ENCODE measurements at places on chromosomes 12 and 14.

DNA sequence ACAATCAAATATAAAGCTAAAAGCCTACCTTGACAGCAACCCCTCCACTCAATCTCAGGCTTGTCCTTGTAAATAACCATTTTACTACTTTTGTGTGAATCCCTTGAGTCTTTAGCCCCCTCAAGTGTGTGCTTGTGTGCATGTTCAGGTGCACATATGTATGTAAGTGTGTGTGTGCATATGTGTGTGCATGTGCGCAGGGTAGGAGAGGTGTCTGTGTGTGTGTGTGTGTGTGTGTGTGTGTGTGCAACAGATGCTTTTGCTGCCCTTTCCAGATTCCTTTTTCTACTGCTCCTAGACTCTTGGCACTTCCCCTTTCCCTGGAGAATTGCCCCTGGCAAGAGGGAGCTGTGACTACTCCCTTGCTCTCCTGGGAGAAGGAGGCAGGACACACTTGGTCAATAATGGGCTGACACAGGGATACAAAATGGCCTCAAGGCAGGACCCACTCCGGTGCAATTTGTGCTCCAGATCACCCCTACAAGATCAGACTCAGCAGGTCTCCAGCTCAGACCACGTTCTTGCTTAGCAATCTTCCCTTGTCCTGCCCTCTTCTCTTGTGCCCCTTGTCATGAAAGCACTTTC is 73.4 kb downstream of the IFNG start:
- no peak for DNase-seq

- DNase-seq: no peak
These were observed 15.4 kb upstream of the PPM1H start for GRCh38 chr12:62950317-62950716.

GRCh38 chr14:99516871-99517642 is 35.8 kb downstream of the CCNK start:
- no peak for DNase-seq

DNA sequence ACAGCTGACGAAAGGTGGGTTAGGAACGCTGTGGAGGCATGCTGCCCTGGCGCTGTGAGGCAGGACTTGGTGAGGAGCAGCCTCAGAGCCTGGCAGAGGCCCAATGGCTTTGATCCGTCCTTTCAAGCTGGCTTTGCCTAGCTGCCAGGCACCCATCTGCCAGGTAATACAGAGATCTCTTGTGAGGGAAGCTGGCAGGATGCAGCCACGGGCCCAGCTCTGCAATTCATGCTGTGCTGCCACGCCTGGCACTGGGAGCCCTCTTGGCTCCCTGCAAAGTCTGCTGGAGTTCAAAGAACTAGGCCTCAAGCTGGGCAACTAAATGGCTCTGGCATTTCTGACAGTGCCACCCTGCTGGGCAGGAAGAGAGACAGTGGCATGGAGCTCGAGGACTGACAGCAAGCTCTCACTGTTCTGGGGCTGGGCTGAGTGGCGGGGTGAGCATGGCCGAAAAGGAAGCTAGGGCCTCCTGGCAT is 18.7 kb downstream of the IQSEC3 start:
- no peak for DNase-seq

GRCh38 chr14:96352708-96353107 is 10.4 kb downstream of the ATG2B start:
- DNase-seq: no peak

DNA sequence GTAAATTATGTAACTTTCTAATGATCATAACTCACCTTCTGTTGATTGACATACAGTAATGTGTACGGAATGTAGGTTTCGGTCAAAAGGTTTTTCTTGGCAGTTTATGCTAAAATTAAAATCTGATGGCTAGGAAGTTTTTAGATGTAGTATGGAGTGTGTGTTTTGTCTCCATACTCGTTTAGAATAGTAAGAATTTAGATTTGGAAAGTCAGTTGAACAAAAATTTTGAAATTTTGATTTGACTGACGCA is 859 bp downstream of the PALS1 start:
- DNase-seq: no peak

- no peak for DNase-seq
These were observed 20.9 kb downstream of the SYT1 start for GRCh38 chr12:78885466-78885865.

DNA sequence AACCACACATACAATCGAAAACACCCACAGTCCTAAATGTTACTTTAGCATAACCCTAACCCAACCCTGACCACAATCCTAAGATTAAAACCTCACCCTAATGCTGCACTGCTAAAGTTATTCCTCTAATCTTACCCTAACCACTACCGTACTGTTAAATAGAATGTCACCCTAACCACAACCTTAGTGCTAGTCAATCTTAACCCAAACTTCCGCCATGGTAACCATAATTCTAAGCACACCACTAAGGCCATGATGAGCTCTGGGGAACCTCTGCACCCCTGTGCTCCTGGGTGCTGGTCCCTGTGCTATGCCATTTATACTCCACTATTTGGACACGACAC is 38.0 kb downstream of the LTBP2 start:
- DNase-seq: no peak

DNA sequence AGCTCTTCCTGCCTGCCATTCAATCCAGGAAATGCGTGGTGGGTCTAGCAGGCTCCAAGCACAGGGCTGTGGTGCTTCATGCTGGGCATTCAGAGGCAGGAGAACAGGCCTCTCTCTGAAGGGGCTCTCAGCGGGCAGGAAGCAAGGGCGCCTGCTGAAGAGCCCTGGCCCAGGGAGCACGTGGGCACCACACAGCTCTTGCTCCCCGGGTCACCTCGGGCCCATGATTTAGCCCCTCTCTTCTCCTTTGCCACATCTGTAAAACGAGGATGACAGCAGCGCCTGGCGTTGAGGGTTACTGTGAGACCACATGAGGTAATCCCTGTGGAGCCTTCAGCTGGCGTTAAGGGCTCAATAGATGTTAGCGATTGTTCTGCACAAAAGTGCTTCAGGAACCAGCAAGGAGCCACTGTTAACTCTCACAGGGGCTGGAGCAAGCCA is 37.6 kb upstream of the SPTLC2 start:
- no peak for DNase-seq

GRCh38 chr12:2622460-2622859 is 172.3 kb upstream of the FKBP4 start:
- no peak for DNase-seq

DNA sequence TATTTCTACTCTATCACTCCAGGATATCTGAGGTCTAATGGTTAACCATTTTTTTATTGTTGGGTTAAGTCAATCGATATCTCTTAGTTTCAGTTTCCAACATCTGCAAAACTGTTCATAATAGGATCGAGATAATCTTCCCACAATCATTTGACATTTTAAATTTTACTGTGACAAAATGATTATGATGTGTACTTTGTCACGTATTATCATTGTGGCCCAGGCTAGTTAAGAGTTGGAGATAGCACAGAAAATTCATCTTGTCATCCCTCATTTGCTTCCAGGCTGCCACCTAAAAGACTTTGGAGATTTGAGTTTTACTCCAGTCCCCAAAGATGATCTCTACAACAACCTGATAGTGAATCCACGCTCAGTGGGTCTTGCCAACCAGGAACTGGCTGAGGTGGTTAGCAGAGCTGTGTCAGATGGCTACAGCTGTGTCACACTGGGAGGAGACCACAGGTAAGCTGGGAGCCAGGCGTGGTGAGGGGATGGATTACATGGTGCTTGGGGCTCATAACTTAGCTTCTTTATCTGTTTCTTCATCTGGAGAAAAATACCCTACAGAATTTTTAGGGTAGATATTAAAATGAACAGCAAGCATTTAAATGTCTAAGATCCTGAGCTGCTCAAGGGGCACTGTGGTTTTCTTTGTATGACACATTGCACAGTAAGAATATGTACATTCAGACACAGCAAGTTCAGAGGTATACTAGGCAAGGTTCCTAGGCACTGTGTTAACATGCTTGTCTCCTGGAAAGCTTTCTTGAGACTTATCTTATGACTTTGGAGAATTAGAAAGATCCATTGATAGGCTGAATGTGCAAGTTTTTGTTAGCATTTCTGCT is 22.4 kb downstream of the ARG2 start:
- DNase-seq: no peak

DNA sequence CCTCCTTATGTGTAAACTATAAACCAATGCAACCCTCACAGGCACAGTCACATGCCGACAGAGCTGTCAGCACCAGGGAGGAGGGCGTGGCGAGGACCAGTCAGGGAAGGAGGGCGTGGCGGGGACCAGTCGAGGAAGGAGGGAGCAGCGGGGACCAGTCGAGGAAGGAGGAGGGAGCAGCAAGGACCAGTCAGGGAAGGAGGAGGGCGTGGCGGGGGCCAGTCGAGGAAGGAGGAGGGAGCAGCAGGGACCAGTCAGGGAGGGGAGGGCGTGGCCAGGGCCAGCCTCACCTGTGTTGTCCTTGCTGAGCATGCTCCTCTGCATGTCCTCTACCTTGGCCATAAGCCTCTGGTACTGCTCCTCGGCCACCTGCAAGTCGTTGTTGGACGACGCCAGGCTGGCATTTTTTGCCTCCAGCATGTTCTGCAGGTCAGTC is 24.2 kb downstream of the GOLGA3 start:
- no peak for DNase-seq

GRCh38 chr12:64034901-64035576 is 187.1 kb downstream of the KICS2 start:
- DNase-seq: no peak

GRCh38 chr12:43428088-43428600 is 123.9 kb downstream of the ADAMTS20 start:
- DNase-seq: no peak

DNA sequence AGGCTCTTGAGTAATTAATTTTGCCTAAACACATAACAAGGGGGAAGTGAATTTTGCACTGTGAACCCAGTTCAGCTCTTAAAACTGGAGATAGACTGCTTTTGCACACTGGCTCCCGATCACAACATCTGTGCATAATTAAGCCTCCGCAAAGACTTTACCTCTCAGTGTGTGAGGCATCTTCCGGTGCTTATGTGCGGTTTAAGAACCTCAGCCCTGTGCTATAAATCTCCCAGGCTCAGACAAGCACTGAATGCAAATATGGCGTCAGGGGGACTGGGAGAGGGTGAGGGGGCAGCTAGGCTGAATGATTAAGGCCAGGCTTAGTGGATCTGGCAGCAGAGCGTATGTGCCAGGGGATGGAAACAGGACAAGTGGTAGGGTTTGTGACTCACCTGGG is 103.3 kb downstream of the ADCK1 start:
- DNase-seq: no peak

- no peak for DNase-seq
These were observed 89.8 kb upstream of the MAP1LC3B2 start for GRCh38 chr12:116469344-116469743.

DNA sequence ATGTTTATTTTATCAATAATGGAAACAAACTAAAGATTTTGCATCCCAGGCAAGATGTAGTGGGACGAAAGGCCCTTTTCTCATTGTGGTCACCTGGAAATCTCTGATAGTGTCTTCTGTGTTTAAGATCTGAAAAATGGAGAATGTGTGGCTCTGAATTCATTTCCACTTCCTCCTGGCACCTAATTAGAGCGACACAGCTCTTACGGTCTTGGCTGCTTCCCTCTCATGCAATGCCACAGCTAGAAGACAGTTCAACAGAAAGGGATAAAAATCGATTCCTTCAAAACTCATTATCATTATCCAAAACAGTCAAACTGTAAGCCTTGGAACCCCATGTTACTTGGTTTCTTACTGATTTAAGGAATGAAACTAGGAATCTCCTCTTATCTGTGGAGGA is 9.3 kb downstream of the ST8SIA1 start:
- no peak for DNase-seq

DNA sequence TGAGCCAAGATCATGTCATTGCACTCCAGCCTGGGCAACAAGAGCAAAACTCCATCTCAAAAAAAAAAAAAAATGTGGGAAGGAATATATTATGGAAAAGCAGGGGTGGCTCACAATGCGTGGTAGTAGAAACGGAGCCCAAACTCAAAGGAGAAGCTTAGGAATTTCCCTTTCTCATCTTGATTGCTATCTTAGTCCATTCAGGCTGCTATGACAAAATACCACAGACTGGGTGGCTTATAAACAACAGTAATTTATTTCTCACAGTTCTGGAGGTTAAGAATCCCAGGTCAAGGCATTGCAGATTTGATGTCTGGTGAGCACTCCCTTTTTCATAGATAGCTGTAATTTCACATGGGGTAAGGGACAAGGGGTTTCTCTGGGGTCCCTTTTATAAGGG is 153.8 kb upstream of the KRR1 start:
- DNase-seq: no peak

DNA sequence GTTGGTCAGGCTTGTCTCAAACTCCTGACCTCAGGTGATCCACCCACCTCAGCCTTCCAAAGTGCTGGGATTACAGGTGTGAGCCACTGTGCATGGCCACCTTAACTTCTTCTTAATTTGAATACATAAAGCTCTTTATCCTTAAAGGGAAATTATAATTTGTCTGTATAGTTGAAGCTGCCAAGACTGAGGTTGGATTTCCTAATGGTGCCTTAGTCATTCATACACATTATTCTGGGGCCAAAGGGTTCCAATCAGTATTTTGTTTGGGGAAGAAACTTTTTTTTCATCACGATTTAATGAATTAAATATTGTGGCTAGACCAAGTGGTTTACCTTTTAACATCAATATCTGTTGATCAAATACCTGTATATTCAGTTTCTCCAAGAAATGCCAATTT is 135.9 kb downstream of the SYT1 start:
- no peak for DNase-seq

GRCh38 chr14:50489851-50490250 is 42.5 kb downstream of the MAP4K5 start:
- DNase-seq: no peak

- no peak for DNase-seq
These were observed 190.7 kb upstream of the BMP4 start for GRCh38 chr14:54147282-54147681.

GRCh38 chr12:118981285-118982211 is at the start of gene SRRM4:
SRRM4 (plus strand) TSS chr12:118981541; CDS start chr12:118981883, 342 bp downstream.
- no peak for DNase-seq

GRCh38 chr12:129885287-129885686 is 18.5 kb downstream of the TMEM132D start:
- no peak for DNase-seq
